ENCODE measurements at places on chromosomes 3 and 15.

- no peak for DNase-seq
These were observed 247.3 kb upstream of the IGF1R start for GRCh38 chr15:98401029-98401428.

DNA sequence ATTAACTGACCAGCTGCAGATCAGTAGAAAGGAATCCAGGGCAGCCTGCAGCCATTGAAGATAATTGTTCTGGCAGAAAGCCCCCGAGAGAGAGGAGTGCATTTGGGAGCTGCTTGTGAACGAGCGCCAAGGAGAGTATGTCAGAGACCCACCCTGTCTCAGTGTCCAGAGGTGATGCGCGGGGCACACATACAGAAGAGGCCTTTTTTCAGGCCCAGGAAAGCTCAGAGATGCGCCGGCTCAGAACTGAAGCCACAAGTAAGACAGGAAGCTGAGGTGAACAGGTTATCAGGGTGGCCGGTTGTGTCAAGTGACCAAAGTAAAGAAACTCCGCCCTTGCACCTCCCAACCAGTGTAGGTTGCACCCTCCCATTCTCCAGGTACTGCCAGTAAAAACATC, 59.8 kb upstream of the HEG1 start:
- no peak for DNase-seq

DNA sequence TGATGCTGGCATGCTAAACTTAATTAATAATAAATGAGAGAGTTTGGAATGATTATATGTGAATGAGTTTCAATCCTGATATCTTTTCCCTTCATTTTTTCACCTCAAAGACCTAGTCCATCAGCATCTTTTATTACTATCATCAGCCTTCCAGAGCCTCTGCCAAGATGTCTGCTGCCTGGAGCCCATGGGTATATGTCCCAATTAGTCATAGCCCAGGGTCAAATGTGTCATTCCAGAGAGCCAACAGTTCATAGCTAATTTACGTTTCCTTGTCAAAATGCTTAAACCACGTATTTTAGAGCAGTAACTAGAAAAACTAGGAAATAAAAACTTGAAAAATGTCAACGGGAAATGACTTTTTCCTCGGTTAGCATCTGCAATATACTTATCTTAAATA, 457.9 kb downstream of the SI start:
- DNase-seq = no peak

DNA sequence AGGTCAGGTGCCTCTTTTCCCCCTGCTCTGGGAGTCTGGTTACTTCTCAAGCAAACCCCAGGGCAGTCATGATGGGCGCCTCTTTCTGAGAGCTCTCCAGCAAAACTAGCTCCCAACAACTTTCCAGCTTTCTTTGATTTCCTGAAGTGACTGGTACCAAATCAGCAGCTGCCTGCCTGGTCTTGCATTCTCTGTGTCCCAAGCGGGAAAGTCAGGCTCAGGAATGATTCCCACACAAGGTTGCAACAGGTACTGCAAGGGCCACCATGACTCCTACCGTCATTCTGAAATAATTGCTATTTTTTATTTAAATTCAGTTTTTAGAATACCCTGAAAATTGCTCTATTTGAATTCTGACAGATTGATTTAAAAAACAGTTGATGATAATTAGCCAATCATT, 658.7 kb downstream of the SQOR start:
- no peak for DNase-seq

GRCh38 chr15:58460116-58460790, 28.5 kb downstream of the LIPC start:
- no peak for DNase-seq

- no peak for DNase-seq
These were observed 56.3 kb downstream of the GPR171 start for GRCh38 chr3:151146731-151147091.

DNA sequence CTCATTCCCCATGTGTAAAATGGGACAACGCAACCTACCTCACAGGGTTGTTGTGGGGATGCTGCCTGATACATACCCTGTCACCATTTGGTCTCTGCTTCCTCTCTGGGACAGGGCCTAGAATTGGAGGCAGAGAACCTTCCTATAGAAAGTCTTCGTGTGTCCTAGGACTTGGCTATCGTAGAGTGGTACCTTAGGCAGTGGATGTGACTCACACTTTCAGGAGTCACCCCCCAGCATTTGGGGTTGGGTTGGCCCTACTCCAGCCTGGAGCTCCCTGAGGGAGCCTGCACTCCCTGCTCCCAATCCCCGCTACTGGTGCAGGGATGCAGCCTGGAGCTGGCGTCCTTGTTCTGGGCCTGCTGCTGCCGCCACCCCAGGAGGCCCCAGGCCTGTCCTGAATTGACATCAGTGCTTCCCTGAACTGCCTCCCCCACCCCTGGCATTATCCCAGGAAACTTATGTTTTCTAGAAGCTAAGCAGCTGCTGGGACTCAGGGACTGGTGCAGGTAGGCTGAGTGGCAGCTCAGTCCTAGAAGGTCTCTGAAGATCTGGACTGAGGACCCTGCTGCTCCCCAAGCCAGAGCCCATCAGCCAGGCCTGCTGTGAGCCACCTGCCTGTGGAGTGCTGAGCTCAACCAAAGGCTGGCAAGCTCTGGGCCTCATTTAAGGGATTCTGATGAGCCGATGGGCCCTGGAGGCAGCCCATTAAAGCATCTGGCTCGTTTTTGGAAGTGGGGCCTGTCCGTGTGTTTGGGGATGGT, 9.9 kb downstream of the C15orf39 start:
- no peak for DNase-seq

- DNase-seq = no peak
These were observed 87.5 kb downstream of the ATP2B2 start for GRCh38 chr3:10417847-10418246.

DNA sequence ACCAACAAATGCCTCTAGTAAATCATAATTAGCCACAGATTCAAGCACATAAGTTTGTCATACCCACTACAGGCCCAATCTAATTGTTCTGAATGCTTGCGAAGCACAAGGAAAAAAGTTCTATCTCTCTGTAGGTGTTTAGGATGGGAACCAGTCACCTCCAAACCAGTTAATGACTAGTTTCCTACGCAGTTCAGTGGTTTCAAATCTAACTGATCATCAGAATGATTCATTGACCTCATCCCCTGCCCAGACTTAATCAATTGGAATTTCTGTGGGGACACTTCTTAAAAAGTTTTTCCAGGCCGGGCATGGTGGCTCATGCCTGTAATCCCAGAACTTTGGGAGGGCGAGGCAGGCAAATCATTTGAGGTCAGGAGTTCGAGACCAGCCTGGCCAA, 24.3 kb upstream of the MASP1 start:
- DNase-seq = no peak

- no peak for DNase-seq
These were observed 159.6 kb downstream of the MFSD1 start for GRCh38 chr3:158961471-158961870.

GRCh38 chr15:40398413-40398873, 7.2 kb upstream of the IVD start:
- DNase-seq = no peak

- no peak for DNase-seq
These were observed 36.9 kb downstream of the RBPMS2 start for GRCh38 chr15:64738226-64739095.

DNA sequence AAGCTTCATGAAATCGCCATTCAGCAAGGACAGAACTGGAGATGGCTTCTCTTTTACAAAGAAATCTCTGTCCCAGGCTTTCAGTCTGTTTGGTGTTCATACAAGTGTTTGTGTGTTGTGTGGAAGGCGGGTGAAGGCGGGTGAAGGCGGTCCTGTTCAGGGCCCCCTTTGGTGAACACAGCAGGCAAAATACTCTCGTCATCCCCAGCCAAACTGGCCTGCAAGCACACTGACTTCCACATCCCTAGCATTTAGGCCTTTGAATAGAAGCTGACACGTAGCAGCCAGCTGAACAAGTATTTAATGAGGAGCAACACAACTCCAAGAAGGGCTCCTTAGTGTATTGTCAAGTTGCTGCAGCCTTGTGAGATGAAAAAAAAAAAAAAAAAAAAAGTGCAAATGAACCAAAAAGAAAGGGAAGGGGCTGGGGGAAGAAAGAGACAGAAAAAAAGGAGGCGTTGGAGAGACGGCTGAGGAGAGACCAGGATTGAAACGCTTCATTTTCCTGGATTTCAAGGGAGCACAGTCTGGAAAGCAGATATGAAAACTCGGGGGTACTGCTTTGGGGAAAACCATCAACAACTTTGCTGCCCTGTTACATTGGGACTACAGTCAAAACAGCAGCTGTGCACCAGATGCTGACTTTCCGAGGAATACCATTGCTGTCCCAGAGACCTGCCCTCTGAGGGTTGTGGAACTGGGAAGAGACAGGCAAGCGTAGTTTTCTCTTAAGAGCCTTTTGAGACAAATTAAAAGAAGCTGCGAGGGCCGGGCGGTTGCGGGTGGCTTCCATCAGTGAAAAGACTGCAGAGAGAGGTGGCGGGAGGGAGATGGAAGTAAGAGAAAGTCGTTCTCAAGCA, 74.6 kb downstream of the TGFBR2 start:
- DNase-seq = peak; percentile 39

DNA sequence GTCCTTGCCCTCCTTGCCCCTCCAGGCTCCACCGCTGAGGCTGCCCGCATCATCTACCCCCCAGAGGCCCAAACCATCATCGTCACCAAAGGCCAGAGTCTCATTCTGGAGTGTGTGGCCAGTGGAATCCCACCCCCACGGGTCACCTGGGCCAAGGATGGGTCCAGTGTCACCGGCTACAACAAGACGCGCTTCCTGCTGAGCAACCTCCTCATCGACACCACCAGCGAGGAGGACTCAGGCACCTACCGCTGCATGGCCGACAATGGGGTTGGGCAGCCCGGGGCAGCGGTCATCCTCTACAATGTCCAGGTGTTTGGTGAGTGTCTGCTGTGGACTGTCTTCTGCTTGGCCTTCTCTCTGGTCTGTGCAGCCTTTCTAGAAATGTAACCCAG, 61.0 kb downstream of the BOC start:
- no peak for DNase-seq

DNA sequence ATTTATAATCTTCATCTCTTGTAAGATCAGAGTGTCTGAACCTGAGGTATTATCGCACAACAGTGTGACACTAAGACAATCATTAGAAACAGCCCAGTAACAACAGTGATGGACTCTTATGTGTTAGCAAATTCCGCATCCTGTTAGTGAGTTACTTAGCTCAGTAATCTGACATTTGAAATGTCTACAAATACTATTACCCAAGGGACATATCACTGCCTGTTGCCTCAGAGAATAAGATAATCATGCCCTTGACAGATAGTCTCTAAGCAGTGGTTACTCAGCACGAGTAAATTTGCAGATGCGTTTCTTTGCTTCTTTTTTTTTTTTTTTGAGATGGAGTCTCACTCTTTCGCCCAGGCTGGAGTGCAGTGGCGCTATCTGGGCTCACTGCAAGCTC, 13.4 kb upstream of the RTP1 start:
- DNase-seq = no peak

DNA sequence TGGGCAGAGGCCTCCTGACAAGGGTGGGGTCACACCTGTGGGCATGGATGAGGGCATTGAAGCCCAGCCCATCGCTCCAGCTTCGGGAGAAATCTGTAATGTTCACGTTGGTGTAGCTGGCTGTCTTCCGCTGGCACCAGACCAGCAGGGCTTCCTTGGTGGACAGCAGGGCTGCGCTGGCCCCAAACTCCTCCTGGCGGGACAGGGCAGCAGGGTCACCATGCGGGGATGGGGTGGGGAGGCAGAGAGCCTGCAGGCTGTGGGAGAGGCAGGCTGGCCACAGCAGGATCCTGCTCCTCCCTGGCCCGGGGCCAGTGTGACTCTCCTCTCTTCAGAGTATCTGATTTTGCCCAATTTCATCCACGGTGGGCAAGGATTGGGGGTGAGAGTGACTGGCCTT, 6.0 kb downstream of the SPTBN5 start:
- DNase-seq = no peak

DNA sequence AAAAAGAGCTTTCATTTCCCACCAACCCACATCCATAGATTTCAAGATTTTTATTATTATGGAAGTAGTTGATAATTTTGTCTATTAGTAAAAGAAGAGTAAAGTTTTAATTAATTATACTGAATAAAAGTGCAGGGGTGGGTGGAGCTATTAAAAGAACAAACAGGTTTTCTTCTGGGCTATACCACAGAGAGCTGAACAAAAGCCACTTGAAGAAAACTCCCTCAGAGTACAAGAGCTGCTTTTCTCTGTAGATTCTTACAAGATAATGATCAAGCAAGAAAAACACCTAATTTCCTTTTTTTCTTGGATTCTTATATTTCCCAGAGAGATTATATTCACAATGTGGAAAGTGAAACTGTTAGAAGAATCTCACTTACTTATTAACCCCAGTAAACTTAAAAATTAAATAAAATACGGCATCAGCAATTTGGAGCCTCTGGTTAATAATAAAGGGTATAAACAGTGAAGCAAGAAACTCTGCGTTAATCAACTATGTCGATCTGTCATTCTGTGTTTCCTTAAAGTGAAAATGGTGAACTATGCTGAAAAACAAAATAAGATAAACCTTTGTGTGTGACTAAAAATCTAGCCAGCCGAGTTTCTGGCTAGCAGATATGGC, 84.9 kb downstream of the THBS1 start:
- no peak for DNase-seq

GRCh38 chr3:5840056-5840455, 652.5 kb downstream of the EDEM1 start:
- no peak for DNase-seq

DNA sequence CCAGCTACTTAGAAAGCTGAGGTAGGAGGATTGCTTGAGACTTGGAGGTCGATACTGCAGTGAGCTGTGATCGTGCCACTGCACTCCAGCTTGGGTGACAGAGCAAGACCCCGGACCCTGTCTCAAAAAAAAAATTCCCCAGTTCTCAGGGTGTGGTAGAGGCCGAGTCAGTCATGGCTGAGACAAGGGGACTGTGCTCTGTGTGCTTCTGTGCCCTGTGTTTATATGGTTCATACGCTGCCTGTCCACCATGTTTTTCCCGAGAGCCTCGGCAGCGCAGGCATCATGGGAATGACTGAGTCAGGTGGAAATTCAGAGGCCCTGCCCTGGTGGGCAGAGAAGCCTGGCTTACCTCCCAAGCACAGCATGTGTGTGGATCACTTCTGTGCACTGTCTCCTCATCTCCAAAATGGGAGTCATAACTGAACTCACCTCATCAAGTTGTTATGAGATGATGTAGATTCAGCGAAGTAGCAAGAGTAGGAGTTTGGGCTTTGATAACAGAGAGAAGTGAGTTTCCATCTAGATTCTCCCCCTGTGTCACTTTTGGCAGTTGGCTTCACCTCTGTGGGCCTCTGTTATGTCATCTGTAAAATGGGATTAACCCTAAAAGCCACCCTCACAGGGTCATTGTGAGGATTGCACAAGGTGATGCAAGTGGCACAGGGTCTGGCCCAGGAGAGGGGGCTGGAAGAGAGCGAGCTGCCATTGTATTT, 56.9 kb downstream of the FLNB start:
- DNase-seq = no peak

- DNase-seq = no peak
These were observed 17.9 kb upstream of the CRABP1 start for GRCh38 chr15:78322243-78322642.

- DNase-seq = no peak
These were observed 16.1 kb upstream of the SEC61A1 start for GRCh38 chr3:128036119-128036518.

DNA sequence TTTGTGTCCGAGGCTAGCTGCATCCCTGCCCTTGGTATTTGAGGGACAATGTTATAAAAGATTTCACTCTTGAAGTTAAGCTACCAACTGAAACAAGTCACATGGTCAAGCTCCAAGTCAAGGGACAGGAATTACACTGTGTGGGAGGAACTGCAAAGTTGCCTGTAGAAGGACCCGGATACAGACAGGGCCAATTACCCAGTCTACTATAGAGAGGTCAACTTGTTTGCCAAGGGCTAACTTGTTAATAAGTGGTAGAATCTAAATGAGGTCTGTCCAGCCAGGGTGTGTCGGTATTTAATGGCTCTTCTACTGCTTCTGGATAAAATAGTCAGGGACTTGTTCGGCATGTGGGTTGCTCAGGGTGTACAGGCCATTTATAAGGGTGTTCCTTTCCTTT, 55.7 kb downstream of the PTPRG start:
- DNase-seq = no peak
